ENCODE measurements at places on chromosomes 1 and 21. TPM values are rescaled to one million over a fixed set of nuclear protein-coding genes. Genes with fewer than 3 reads are reported as not detected.

The VANGL2 gene
- 0.05 TPM for total RNA-seq

- DNase-seq: no peak
Observed at GRCh38 chr1:29433830-29434229, 197.5 kb downstream of the PTPRU start.

- no peak for DNase-seq
Observed at GRCh38 chr1:41462680-41463004, 21.8 kb downstream of the EDN2 start.

The ZMPSTE24 gene
- total RNA-seq: 85.3 TPM

DNA sequence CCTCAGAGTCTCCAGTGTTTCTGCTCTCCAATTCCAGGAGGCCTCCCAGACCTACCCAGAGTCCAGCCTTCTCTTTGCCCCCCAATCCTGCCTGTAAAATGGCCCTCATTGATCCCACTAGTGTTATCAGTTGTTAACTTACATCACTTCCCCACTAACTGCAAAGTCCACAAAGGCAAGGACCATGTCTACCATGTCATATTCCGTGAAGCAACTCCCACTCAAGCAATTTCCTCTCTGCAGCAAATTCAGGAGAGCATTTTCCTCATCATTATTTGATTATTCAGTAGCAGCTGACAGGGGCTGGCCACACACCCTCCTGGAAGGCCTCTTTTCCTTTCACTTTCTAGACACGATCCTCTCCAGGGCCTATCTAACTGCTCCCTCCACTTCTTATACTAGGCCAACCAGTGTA, 153.5 kb downstream of the RERE start:
- DNase-seq: peak; percentile 46

- DNase-seq: peak; percentile 20
Observed at GRCh38 chr21:26388731-26389231, 184.3 kb downstream of the CYYR1 start.

The MSH4 gene
- total RNA-seq: 0.34 TPM

The TFF3 gene
- 257 TPM for total RNA-seq

GRCh38 chr1:228043281-228043848, 36.6 kb downstream of the WNT3A start:
- no peak for DNase-seq

GRCh38 chr1:85836736-85837135, 128.5 kb upstream of the ZNHIT6 start:
- DNase-seq: no peak

- DNase-seq: no peak
Observed at GRCh38 chr21:27269644-27270043, 302.8 kb upstream of the ADAMTS5 start.

DNA sequence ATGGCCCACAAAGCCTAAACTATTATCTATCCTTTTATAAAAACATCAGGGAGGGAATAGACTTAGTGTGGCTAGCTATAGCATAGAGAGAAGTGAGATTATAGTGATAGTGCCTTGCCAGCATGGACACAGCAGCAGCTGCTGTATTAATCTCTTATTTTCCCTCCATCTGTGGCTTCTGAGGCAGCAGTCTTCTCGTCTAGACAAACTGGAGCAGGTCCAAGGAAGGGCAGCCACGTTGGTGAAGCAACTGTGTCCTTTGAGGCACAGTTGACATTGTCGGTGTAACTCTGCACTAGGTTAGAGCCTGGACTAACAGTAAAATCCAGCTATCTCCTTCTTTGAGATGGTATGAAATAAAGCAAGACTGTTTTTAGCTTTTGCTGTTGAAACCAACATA, 131.3 kb downstream of the CACHD1 start:
- DNase-seq: no peak

DNA sequence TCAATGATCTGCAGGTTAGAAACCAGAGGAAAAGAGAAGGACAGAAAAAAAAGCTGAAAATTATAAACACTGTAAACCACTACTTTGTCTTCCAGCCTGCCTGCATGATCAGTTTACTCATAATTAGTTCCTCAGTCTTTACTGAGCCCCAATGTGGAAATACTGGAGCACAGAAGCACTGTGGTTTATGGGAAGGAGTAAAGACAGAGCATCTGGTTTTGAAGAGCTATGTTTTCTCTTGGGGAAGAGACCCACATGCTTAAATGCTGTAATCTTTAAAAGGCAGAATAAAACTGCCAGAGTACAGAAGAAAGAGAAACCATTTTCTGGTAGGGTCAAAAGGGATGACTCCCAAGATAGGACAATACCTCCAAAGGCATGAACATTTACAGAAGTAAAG, 159.0 kb upstream of the ZNHIT6 start:
- DNase-seq: no peak

GRCh38 chr21:41964171-41964570, 10.4 kb upstream of the C2CD2 start:
- no peak for DNase-seq

DNA sequence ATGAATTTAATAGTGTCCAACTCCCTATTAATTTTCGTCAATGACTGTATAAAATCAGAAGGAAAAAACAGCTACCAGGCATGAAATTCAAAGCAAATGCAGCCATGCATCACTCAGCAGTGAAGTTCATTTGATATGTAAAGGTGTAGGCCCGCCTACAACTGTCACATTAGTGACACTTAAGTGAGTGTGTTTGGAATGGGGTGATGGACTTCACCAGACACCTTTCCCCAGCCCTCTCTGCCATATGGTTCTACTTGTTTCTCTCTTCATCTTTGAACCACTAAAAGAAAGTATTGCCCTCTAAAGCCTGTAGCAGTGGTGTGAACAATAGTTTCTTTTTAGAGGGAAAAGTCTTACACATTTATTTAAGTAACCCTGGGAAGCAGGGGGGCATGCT, 124.0 kb downstream of the SIPA1L2 start:
- DNase-seq: no peak

- DNase-seq: no peak
Observed at GRCh38 chr21:27192281-27192949, 225.5 kb upstream of the ADAMTS5 start.

DNA sequence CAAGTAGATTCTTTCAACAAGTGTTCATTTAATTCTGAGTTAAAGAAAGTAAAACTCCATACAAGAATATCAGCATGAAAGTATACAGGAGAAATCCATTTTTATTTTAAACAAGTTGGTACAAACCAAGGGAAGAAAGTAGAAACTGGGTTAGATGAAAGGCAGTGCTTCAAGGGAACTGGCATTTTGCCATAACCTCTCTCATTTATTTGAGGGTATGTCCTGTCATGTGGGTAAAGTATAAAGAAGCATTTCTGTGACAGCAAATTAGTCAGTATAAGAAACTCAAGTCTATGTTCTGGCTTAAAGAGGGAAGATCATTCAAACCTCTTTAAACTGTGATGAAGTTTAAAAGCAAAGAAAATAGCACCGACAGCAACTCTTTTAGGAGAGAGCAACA, 32.0 kb downstream of the OLFM3 start:
- no peak for DNase-seq

GRCh38 chr21:45525910-45526306, 16.3 kb downstream of the SLC19A1 start:
- no peak for DNase-seq

- peak; percentile 32 for DNase-seq
Observed at GRCh38 chr1:1374589-1374928, 448 bp downstream of the AURKAIP1 start.

DNA sequence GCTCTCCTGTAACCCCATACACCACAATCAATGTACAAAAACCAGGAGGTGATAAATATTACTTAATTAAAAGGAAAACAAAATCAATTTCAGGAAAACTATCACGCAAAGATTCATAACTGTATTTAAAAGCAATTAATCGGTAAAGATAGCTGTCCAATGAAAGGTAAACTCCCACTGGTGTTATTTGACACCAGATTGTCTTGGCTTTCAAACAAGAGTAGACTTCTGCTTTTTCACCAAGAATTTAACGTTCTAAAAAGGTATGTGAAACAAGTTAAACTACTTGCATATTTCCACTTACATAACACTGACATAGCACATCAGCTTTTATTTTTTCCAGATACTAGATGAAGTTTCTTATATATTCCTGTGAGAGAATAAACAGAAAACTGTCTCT, 3.5 kb downstream of the PLPP3 start:
- peak; percentile 21 for DNase-seq

- no peak for DNase-seq
Observed at GRCh38 chr1:44641126-44642102, 32.9 kb downstream of the TMEM53 start.

DNA sequence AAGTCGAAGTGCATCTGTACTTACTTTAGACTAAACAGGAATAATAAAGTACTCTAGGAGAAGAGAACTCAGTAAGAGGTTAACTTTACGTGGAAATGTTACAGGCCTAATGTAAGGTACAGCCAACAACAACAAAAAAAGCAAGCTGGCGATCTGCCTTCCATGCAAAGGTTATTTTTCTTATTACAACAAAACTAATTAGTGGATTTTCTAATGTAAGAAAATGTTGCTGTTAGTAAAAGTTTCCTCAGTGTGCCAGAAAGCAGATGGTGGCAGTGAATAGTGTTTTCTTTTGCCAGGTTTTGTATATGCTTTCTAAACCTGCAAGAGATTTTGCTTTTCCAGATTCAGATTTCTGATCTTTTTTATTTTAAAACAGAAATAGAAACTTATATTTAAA, 179.2 kb downstream of the NFIA start:
- peak; percentile 17 for DNase-seq

DNA sequence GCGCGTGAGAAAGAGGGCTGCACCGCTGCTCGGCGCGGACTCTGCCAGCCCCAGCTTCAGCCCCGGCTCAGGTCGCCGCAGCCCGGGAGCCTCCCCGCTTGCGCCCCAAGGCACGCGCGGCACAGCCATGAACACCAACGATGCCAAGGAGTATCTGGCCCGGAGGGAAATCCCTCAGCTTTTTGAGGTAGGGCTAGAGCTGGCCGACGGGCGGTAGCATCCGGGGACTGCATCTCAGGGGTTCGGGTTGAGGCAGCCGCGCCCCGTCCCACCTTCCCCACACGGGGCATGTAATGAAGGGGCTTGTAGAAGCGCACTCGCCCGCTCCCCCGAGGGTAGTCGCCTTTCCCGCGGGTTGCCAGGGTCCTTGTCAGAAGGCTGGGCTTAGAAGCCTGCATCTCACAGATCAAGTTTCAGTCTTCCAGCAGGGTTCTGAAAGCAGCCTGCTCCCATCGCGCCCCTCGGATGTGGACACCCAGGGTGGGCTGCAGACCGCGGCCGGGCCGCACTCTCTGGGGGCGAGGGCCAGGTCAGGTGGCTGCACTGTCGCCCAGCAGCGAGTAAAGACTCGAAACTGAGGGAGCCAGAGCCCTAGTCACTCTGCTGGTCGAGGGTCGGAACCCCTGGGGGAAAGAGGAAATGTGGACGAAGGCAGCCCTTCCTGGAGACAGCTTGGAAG, 507 bp downstream of the AK5 start:
- DNase-seq: peak; percentile 54

GRCh38 chr1:3945222-3945621, 45.1 kb upstream of the C1orf174 start:
- no peak for DNase-seq

DNA sequence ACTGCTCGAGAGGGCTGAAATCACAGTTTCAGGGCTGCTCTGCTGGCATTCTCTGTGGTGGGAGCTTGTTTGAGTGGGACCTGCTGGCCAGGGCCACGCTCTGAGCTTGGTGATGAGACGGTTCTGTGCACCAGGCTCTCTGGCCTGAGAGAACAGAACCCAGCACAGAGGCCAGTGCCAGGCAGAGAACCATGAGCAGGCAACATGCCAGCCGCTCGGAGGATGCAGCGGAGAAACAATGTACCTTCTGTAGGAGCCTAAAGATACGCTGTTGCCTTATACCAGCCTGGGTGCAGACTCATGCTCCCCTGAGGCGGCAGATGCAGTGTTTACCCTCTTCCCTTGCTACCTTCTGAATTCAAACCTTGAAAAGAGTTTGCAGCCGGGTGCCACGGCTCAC, 10.0 kb downstream of the C2CD2 start:
- no peak for DNase-seq

Data from dermis blood vessel endothelial cell (primary cell).